ENCODE measurements at places on chromosomes 6 and 20. TPM values are rescaled to one million over a fixed set of nuclear protein-coding genes. Genes with fewer than 3 reads are reported as not detected.
A peak's percentile ranks its signal among the peaks of the same experiment; 100 is the strongest.

NFATC2 gene
- 0.91 TPM for total RNA-seq

OR2H2 gene
- total RNA-seq: not detected

DNAAF9 gene
- total RNA-seq: 5.0 TPM

PRPF6 gene
- total RNA-seq: 76.9 TPM

TMEM200A gene
- total RNA-seq: 12.9 TPM

LY6G6C gene
- not detected for total RNA-seq

- no peaks in the 10 kb centered on the region for H3K36me3 ChIP-seq
- H3K27me3 ChIP-seq: no peaks in the 10 kb centered on the region
- H3K27ac ChIP-seq: no peak overlapping the region
- H3K4me3 ChIP-seq: no peak overlapping the region
- no peak for DNase-seq
- peaks cover 5% of the 10 kb centered on the region for H3K4me1 ChIP-seq
Measured at GRCh38 chr6:45441851-45442453, 64.2 kb upstream of the SUPT3H start.

DNA sequence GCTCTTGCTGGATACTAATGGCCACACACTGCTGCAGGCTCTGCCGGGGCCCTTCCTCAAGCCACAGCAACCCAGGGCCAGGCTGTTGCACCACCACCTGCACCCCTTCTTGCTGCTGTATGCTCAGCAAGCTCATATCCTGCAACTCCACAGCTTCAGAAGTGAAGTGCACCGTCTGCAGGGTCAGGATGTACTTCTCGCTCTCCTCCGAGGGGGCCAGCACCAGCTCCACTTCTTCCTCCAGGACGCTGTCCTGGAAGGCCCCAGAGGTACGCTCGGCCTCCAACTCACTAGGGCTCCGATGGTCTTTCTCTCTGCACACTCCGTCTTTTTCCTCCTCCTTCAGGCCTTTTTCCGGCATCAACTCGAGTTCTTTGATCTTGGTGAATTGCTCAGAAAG lies 1.2 kb downstream of the CTCFL start:
- no peaks in the 10 kb centered on the region for H3K27me3 ChIP-seq
- H3K36me3 ChIP-seq: no peaks in the 10 kb centered on the region
- no peak overlapping the region for H3K4me3 ChIP-seq
- no peak for DNase-seq
- no peak overlapping the region for H3K27ac ChIP-seq
- peaks cover 3% of the 10 kb centered on the region for H3K4me1 ChIP-seq

DNA sequence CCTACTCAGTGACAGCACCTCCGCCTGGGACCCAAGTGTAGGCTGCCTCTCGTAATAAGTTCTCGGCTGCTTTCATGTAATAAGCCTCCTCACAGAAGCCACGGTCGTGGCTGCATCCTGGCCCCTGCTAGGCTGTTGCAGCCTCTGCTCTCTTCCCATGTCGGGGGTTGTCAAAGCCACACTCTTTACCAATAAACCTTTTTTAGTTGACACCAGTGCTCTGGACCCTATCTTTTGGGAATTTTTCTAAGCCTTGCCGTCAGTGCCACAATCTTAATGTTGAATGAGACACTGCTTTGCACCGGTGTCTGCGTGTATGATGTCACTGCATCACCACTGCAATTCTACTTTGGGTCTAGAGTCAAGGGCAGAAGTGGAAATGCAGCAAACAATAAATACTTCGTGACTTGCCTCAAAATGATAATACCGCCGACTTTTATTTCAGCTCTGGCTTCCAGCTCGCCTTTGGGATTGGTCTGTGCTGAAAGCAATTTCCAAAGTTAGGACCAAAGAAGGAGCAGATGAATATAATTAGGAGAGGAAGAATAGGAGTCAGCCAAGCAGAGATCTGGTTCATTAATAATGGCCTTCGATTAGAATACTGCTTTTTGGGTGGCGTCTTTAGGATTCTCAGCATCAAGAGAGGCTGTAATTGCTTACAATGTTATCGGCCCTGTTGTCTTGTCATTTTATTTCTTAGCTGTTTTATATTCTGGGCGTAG lies 57.6 kb upstream of the CCN6 start:
- no peak overlapping the region for H3K4me3 ChIP-seq
- no peak overlapping the region for H3K27ac ChIP-seq
- no peaks in the 10 kb centered on the region for H3K36me3 ChIP-seq
- H3K4me1 ChIP-seq: peaks cover 6% of the 10 kb centered on the region
- DNase-seq: no peak

GRCh38 chr6:137272403-137272802 lies 53.2 kb upstream of the IFNGR1 start:
- no peak for DNase-seq
- no peaks in the 10 kb centered on the region for H3K27me3 ChIP-seq
- H3K27ac ChIP-seq: no peak overlapping the region

DNA sequence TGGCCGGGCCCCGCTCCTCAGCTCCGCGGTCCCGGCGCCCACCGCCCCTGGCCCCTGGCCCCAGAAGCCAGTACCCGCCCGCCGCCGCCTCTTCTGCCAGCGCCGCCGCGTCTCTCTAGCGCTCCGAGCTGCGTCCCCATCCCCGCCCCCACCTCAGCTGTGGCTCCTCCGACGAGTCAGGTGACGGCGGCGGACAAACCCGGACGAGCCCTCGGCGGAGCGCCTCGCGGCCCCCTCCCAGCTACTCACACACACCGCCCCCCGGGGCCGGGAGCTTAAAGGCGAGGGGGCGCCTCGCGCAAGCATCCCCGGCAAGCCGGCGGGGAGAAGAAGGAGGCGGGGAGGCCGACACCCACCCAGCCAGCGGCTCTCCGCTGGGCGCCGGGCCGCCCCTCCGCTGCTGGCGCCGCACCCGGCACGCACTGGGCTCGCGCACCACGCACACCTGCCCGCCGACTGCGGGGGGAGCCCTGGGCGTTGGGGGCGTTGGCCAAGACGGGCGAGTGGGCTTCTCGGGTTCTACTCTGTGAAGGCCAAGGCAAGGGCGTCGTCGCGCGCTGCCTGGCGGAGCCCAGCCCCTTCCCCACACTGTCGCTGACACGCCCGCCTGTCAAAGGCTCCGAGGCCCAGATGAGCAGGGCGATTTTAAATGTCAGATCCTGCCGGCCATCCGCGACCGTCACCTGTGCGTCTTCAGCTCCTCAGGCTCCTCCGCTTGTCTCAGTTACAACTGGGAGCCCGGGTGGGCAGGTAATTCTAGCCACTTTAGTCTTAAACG lies at the start of gene SNAP91:
Gene SNAP91 (minus strand): TSS at position 132 of the 778 bp plus-strand sequence. CDS start 1,174 bp downstream, outside the sequence.
- peaks cover 1% of the 10 kb centered on the region for H3K4me1 ChIP-seq
- H3K27ac ChIP-seq: no peak within 1 kb of the TSS
- no peaks in the 10 kb centered on the region for H3K36me3 ChIP-seq
- H3K27me3 ChIP-seq: peaks cover 19% of the 10 kb centered on the region

DNA sequence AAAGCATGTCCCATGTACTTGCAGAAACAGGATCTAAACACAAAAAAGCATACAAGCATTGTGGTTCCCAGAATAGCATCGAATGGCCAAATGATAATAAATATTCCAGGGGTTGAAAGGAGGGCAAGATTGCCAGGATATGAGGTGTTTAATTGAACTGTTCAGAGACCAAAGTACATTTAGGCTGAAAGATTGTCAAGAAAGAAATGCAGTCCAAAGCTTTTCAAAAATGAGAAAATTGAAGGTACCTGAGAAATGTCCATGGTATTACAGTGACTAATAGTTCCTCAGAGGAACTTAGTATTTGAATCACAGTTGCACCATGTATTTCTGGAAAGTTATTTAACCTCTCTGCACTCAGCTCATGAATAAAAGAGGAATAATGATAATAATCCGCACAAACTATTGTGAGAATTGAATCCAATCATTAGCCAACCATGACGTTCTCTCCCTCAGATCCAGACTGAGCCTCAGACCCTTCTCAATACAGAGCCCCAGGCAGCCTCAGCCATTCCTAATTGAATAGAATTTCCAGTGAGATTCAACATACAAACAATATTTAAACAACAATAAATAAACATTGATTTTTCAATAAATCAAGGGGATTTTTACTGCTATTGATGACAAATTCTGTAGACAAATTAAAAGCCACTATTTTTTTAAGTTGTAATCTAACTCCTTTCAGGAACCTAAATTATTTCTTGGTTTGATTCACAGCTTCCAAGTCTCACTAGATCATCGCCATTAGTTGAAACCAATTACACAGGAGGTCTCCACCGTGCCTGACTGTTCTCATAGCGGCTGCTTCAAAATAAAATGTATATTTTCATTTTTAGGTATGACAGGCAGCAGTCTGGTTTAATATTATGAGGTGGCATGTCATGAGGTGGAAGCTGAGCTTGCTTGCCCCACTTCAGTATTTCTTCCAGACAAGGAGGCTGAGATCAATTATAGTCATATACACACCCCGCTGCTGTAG lies 144.3 kb upstream of the TENT5A start:
- H3K4me1 ChIP-seq: no peaks in the 10 kb centered on the region
- no peaks in the 10 kb centered on the region for H3K27me3 ChIP-seq
- no peak for DNase-seq
- no peak overlapping the region for H3K27ac ChIP-seq
- no peaks in the 10 kb centered on the region for H3K36me3 ChIP-seq

DNA sequence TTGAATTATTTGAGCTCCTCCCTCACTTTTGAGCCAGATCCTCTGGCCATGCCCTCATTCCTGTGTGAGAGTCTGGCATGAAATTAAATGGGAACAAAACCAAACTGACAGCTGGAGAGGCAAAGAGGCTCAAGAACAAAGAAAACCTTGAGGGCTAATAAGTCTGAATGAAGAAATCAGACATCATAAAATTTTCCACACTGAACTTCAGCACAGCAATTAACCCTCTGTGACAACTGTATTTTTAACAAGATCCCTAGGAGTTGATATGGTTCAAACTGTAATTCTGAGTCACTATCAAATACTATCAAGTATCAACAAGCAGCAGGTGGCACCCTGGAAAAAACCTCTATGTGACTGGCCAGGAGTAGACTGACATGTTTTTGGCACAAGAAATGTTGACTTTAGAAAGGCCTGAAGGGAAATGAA lies 109.4 kb upstream of the EMILIN3 start:
- H3K27ac ChIP-seq: no peak overlapping the region
- no peaks in the 10 kb centered on the region for H3K36me3 ChIP-seq
- H3K4me1 ChIP-seq: no peaks in the 10 kb centered on the region
- DNase-seq: no peak
- H3K4me3 ChIP-seq: no peak overlapping the region
- H3K27me3 ChIP-seq: no peaks in the 10 kb centered on the region

DNA sequence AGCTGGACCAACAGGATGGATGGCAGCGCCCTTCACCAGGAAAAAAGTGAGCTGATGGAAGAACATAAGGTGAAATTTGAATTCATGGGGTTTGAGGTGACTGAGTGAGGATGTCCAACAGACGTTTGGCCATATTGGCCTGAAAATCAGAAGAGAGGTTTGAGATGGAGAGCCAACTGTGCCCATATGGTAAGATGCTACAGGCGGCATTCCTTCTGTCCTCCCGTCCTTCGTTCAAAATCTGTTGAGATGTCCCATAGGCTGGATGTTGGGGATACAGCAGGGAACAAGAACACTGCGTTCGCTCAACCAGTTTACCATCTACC lies 468 bp upstream of the CMTR1 start:
- no peaks in the 10 kb centered on the region for H3K27me3 ChIP-seq
- H3K27ac ChIP-seq: peak overlapping the region; percentile 80
- H3K36me3 ChIP-seq: peaks cover 7% of the 10 kb centered on the region
- H3K4me1 ChIP-seq: no peaks in the 10 kb centered on the region
- DNase-seq: no peak
- peak overlapping the region; percentile 91 for H3K4me3 ChIP-seq

DNA sequence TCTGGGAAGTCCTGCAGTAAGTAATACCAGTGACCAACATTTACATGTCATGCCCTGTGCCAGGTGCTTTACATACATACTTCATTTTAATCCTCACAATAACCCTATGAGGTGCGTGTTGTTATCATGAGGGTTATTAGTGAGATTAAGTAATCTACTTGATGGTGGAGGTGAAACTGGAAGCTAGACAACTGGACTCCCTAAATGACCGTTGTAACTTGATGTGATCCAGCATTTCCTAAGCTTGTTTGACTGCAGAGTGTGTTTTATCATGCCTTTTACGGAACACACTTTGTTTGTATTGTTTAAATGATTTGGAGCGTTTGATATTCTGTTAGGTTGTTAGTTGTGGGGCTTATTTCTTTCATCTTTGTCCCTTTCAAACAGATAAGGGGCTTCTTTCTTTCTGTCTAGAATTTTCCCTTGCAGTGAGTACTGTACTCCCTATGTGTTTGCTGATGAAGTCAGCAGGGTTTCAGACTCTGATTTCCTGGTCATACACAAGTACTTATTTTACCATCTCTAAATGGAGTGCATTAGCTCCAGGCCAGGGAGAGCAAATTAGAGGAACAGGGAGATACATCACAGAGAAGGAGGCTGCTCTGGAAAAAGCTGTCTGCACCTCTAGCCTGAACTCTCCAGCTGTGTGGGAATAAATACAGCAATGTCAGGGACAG lies 29.7 kb downstream of the CHMP4B start:
- H3K27ac ChIP-seq: no peak overlapping the region
- no peak overlapping the region for H3K4me3 ChIP-seq
- H3K27me3 ChIP-seq: no peaks in the 10 kb centered on the region
- H3K4me1 ChIP-seq: peaks cover 11% of the 10 kb centered on the region
- H3K36me3 ChIP-seq: no peaks in the 10 kb centered on the region

GRCh38 chr6:133889557-133890403 lies 867 bp downstream of the TCF21 start:
- H3K4me1 ChIP-seq: peaks cover 3% of the 10 kb centered on the region
- DNase-seq: no peak
- peak overlapping the region; percentile 67 for H3K4me3 ChIP-seq

- peak overlapping the region; percentile 87 for H3K4me3 ChIP-seq
- DNase-seq: no peak
- H3K27me3 ChIP-seq: no peaks in the 10 kb centered on the region
- H3K27ac ChIP-seq: no peak overlapping the region
Measured at GRCh38 chr20:44208770-44209169, 1.8 kb downstream of the OSER1 start.

Measured in H1 (cell line).